ENCODE measurements at places on chromosomes 7 and 10.

DNA sequence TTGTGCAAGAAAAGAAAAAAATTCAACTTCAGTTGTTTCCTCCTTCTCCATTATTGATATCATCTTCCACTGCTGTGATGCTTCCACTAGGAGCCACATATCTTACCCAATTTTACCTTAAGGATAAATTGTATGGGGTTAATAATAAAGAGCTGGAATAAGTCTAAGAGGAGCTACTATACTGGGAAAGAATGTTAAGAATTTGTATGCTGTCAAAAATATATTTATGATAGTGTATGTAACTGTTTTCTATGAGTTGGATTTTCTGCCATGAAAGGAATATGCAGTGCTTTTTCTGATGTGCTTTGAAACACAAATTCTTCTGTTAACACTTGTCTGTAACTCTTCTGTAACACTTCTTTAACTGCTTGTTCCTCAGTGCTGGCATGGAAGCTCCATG lies 219.1 kb downstream of the VTI1A start:
- DNase-seq, result no peak

DNA sequence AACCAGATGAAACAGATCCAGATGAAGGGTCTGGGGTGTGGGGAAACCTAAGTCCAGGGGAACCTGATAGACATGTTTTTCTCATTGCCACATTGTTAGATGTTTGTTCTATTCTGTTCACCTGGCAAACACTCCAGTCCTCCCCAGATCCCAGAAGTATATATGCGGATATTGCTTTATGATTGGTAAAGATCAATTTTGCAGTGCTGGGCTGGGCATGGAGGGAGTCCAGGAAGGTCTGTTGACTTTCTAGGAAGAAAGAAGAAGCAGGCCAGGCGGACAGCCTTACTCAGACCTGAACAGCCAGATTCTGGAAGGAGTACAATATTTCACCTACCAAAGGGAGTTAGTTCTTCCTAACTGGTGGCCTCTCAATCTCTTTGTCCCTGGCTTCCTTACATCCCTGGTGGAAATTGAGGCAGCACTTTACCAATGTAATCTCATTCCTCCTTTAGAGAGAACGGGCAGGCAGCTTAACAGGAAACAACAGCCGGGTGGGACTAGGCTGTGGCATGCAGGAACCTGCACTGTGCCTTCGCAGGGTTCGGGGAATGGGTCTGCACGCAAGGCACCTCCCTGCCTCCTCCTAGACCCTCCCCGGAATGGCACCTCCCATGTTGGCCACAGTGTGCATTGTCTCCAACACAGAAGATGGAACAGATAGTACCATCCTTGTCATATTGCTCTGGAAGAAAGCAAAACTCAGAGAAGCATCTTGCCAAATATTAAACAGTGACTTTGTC lies 930 bp downstream of the GIMAP6 start:
- DNase-seq, result peak; percentile 80

- no peak for DNase-seq
Observed at GRCh38 chr7:15594461-15594860, 32.6 kb upstream of the AGMO start.

GRCh38 chr10:86635402-86635801 lies 18.9 kb upstream of the OPN4 start:
- DNase-seq, result no peak

- DNase-seq, result peak; percentile 47
Observed at GRCh38 chr7:18086165-18087025, 58.7 kb upstream of the PRPS1L1 start.

- no peak for DNase-seq
Observed at GRCh38 chr7:20200361-20200760, 16.8 kb downstream of the MACC1 start.

DNA sequence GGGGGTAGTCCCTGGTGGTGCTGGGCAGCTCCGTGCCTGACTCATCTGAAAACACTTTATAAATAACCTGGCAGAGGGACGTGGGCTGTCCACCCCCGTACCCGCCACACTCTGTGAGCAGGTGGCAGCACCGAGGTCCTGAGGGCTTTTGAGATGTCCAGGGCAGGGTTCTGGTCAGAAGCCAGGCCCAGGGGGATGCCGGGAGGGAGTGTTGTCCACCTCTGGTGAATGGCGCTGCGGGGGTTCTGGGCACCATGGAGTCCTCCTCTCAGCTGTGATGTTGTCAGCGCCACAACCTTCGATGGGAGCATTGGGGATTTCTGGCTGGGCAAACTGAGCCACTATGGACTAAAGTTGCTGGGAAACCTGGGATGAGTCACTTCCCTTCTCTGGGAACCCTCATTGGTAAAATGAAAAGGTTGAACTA lies 27.4 kb upstream of the GOLGA7B start:
- peak; percentile 82 for DNase-seq

DNA sequence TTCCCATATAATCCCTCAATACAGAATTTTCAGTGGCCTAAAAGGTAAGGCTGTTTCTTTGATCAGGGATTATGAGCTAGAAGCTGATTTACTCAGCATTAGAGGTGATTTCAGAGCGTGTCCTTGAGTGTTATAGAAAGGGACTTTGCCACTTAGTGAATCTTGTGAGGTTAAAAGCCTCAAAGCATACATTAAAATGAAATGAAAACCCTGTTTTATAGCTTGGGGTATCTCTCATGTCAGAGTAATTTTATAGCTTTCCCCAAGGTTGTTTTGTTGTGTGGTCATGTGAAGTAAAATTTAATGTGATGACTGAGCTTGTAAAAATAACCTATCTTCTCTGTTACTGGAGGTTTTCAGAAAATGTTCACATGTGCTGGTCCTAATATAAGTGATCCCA lies 198.8 kb downstream of the CDCA7L start:
- no peak for DNase-seq

- DNase-seq, result peak; percentile 55
Observed at GRCh38 chr7:2524808-2525657, 5.5 kb downstream of the LFNG start.

- no peak for DNase-seq
Observed at GRCh38 chr10:12534824-12535223, 185.5 kb downstream of the CAMK1D start.

DNA sequence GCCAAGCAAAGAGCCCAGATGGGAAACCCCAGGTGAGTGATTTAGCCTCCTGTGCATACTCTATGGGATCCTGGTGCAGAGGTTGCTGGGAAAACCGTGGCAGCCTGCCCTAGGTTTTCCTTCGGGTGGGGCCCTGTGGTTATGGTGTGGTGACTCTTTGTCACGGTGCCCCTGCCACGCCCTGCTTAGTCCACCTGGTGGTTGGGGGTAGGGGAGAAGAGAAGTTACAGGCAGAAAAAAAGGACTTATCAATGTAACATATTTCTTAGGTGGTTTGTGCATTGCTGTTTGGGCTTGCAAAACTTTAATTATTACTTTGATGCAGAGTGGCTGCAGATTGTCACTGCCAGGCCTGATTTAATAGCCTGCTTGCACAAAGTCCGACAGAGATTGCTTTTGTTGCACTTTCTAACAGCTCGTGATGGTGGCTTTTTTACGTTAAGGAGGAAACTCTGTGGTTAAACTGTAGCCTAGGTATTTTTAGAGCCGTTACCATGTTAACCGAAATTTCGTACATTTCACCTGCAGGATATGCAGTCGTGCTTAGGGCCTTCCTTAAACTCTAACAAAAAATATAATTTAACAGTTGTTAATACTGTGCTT lies 197.4 kb downstream of the RNLS start:
- DNase-seq, result peak; percentile 18

- no peak for DNase-seq
Observed at GRCh38 chr10:131211146-131211545, 100.4 kb downstream of the TCERG1L start.

- no peak for DNase-seq
Observed at GRCh38 chr10:1406132-1406966, 331.0 kb downstream of the ADARB2 start.

DNA sequence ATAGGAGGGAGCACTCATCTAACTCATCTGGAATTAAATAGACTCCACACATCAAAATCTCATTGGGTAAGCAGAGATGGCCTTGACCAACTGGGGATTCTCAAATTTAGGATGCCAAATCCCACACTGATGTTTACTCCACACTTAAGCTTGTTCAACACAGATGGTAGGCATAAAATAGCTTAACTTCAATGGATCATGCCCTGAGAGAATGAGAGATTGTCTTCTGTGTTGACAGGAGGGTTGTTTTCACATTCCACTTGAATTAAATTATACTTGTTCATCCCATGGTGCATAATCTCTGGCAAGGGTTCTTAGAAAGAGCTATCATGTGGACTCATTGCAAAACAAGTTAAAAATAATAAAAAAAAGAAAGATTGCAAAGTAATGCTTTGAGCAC lies 391.4 kb downstream of the PLXDC2 start:
- no peak for DNase-seq

DNA sequence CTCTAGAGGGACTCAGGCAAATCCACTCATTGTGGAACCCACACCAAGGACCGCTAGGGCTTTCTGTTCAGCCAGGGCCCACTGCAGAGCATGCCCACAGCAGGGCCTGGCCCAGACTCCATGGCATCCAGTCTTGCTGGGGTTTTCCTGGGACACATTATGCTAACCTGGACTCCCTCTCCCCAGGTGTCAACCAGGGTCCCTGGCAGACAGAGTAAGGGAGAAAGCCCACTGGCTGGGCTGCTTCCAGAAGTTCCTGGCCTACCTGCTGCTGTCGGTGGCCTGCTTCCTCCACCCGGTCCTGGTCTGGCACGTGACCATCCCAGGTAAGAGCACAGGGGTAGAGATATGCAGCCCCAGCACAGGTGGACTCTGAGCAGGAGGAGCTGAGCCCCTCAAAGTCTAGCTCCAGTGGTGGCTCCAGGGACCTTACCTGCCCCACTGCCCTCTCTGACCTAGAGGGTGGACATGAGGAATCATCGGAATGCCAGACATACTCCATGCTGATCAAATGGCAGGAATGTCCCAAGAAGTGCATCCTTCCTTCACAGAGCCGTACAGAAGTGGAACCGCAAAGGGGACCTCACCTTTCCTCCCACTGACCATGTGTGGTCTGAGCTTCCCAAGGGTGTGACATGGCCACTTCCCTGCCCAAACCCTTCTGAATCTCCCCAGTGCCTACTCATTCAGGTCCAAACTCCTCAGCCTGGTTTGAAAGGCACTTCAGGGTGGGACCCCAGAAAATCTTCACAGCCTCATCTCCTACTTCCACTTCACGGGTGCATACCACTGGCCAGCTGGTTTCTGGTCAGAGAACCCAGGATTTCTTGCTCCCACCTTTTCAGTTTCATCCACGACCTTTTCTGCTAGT lies 22.5 kb downstream of the TMEM72 start:
- DNase-seq, result no peak

DNA sequence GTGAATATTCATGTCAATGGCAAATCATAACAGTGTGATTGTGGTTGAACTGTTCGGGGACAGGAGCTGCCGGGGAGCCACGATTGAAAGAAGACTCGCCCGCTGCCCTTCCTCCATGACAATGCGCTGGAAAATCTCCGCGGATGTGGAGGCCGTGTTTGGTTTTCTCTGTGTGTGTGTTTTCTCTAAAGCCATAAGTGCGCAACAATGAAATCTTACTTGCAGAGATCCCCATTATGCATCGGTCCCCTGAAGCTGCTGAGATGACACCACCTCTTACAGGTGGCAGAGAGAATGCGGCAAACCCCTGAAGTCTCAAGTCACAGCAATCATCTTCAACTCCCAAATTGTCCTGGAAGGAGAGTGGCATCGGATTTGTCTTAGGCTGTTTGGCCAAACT lies 442.3 kb upstream of the MKI67 start:
- no peak for DNase-seq

- no peak for DNase-seq
Observed at GRCh38 chr10:124296813-124297788, 121.6 kb downstream of the OAT start.

DNA sequence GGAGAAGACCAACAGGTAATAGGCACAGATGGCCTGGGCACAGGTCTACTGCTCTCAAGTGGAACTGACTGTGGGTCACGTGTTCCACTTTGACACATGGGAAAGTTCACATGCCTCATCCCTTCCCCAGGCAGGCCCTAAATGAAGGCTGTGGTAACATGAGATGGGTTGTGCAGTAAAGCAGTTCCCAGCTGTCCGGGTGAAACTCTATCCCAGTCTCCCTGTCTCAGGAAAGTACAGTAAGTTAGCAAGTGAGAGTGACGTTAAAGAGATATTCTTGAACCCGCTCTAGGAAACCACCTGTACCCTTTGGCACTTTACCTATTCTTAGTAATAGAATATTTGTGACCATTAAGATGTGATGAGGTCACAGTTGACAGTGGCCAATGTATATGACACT lies 343.7 kb upstream of the AOAH start:
- DNase-seq, result no peak

DNA sequence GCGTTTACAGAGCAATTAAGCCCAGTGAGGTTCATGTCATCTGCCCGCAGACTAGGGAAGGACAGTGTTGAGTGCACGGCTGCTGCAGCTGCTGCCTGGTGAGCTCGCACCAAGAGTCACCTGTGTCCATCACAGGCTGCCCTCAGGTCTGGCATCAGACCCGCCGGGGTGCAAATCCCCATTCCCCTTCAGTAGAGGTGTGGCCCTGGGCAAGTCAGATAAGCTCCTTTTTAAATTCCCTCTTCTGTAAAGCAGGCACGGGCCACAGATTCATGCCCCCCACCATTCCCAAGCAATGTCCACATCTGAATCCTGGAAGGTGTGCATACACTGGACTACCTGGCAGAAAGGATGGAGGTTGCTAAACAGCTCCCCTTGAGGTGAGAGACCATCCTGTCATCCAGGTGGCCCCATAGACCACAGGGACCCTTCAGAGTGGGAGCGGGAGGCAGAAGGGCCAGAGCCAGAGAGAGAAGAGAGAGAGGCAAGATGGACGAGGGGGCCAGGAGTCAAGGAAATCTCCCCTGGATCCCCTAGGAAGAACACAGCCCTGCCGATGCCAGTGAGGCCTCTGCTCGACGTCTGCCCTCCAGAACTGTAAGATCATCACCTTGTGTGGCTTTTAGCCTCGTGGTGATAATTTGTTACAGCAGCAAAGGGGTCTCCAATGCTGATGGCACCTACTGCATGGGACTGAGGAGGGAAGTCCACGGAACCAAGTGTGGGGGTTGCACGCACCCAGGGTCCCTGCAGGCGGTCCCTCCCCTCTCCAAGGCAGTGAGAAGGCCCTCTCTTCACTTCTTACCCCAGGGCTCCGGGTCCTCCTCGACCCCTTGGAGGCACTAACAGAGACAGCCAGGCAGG lies 168.8 kb downstream of the TCERG1L start:
- no peak for DNase-seq

GRCh38 chr7:125563964-125564529 lies 634.4 kb upstream of the POT1 start:
- no peak for DNase-seq

- no peak for DNase-seq
Observed at GRCh38 chr10:126468876-126469643, 80.8 kb upstream of the ADAM12 start.

DNA sequence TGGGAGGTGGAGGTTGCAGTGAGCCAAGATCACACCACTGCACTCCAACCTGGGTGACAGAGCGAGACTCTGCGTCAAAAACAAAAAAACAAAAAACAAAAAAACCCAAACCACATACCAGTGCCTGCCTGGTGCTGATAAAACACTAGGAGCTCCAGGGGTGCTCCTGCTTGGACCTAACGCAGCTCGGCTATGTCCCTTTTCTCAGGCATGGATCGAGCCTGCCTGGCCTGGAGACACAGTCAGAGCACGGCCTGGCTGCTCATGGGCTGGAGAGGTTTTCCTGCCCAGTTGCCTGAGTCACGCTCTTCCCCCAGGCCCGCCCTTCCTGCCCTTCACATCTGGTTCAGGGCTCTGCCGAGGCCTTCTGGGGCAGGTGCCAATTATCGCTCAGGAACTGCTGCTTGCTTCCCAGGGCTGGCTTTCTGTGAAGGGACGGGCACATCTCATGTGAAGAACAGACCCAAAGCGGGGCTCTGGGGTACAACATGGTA lies 12.6 kb upstream of the NPFFR1 start:
- DNase-seq, result peak; percentile 93
